Activated CD4-positive, alpha-beta T cell treated with anti-CD3 and anti-CD28 coated beads, Interleukin-2, amount 50 U/mL, for 48 hours (primary cell): ENCODE measurements at places on chromosomes 1 and 21.

GRCh38 chr1:8083739-8084484 lies 57.8 kb upstream of the ERRFI1 start:
- no peak for DNase-seq

- no peak for DNase-seq
These were observed 31.6 kb downstream of the PDE9A start for GRCh38 chr21:42685036-42685435.

- DNase-seq = no peak
These were observed 777.0 kb downstream of the PLA2G4A start for GRCh38 chr1:187605736-187606135.

- peak; percentile 17 for DNase-seq
These were observed 30.0 kb downstream of the EPHA10 start for GRCh38 chr1:37734629-37735591.

- DNase-seq = no peak
These were observed 1328.6 kb downstream of the MRPL39 start for GRCh38 chr21:24278711-24279110.
